ENCODE measurements at places on chromosomes 5 and 9. TPM values are rescaled to one million over a fixed set of nuclear protein-coding genes. Genes with fewer than 3 reads are reported as not detected.
A peak's percentile ranks its signal among the peaks of the same experiment; 100 is the strongest.

- no peaks in the 10 kb centered on the region for H3K27me3 ChIP-seq
- no peak overlapping the region for H3K4me3 ChIP-seq
- no peaks in the 10 kb centered on the region for H3K36me3 ChIP-seq
- H3K4me1 ChIP-seq = peaks cover 27% of the 10 kb centered on the region
- H3K27ac ChIP-seq = peak overlapping the region; percentile 76
- no peak for DNase-seq
These were observed 544 bp downstream of the ADAMTS6 start for GRCh38 chr5:65481171-65481581.

- H3K27me3 ChIP-seq = no peaks in the 10 kb centered on the region
- H3K4me3 ChIP-seq = no peak overlapping the region
- DNase-seq = no peak
- peaks cover 9% of the 10 kb centered on the region for H3K36me3 ChIP-seq
- peaks cover 42% of the 10 kb centered on the region for H3K4me1 ChIP-seq
These were observed 10.9 kb downstream of the SEC24A start for GRCh38 chr5:134659456-134659855.

BTNL9 gene
- total RNA-seq = 41.5 TPM

- H3K27me3 ChIP-seq = no peaks in the 10 kb centered on the region
- no peaks in the 10 kb centered on the region for H3K36me3 ChIP-seq
- no peak overlapping the region for H3K27ac ChIP-seq
- H3K4me3 ChIP-seq = no peak overlapping the region
- no peaks in the 10 kb centered on the region for H3K4me1 ChIP-seq
- no peak for DNase-seq
These were observed 39.8 kb upstream of the ALDH1B1 start for GRCh38 chr9:38352530-38353328.

NTRK2 gene
- total RNA-seq = 37.9 TPM

SCGB3A1 gene
- not detected for total RNA-seq

KIF4B gene
- total RNA-seq = not detected

DNA sequence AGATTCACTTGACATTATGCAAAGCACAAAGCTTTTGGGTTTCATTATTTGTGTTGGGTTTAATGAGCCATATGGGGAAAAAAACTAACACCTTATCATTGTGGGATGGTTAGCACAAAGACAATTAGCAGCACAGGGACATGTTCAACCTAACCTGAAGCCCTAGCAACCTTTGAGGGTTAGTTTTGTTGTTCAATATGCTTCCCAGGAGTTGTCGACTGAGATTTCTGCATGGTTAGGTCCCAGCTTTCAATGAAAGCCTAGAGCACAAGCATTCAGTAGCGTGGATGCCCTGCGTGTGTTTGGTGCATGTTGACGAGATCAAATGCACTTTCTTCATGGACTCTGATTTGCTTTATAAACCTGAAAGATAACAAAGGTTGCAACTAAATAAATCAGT is 565.2 kb upstream of the TLE4 start:
- no peaks in the 10 kb centered on the region for H3K36me3 ChIP-seq
- H3K4me1 ChIP-seq = no peaks in the 10 kb centered on the region
- no peak for DNase-seq
- no peaks in the 10 kb centered on the region for H3K27me3 ChIP-seq
- H3K4me3 ChIP-seq = no peak overlapping the region

- peak; percentile 76 for DNase-seq
- H3K27me3 ChIP-seq = no peaks in the 10 kb centered on the region
- H3K27ac ChIP-seq = no peak overlapping the region
- no peaks in the 10 kb centered on the region for H3K36me3 ChIP-seq
- H3K4me3 ChIP-seq = no peak overlapping the region
These were observed 63.9 kb downstream of the PCDH1 start for GRCh38 chr5:141814064-141814964.

CMYA5 gene
- 3.3 TPM for total RNA-seq

GRCh38 chr5:131513780-131514179 is 121.2 kb downstream of the RAPGEF6 start:
- H3K4me3 ChIP-seq = no peak overlapping the region
- DNase-seq = no peak
- H3K36me3 ChIP-seq = no peaks in the 10 kb centered on the region
- no peaks in the 10 kb centered on the region for H3K4me1 ChIP-seq
- H3K27ac ChIP-seq = no peak overlapping the region
- no peaks in the 10 kb centered on the region for H3K27me3 ChIP-seq

DNA sequence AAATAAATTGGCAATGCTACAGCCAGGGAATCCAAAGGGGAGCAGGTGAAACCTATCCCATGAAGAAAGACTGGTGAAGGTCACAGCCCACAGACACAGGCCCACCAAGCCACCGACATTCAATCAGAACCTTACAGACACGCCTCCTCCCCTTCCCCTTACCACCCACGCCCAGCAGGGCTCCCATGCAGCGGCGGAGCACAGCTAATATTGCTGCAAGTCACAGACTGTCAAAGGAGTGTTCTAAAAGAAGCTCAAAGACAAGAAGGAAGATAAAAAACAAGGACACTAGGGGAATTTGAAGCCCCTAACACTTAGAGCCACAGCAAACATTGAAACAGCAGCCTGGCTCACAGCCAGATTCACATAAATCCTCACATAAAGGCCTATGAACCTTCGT is 91.2 kb downstream of the MED10 start:
- no peak overlapping the region for H3K4me3 ChIP-seq
- H3K27ac ChIP-seq = no peak overlapping the region
- no peaks in the 10 kb centered on the region for H3K27me3 ChIP-seq

- no peaks in the 10 kb centered on the region for H3K36me3 ChIP-seq
- H3K4me3 ChIP-seq = no peak overlapping the region
- no peak overlapping the region for H3K27ac ChIP-seq
- H3K4me1 ChIP-seq = peaks cover 13% of the 10 kb centered on the region
- H3K27me3 ChIP-seq = no peaks in the 10 kb centered on the region
These were observed 97.7 kb downstream of the GHR start for GRCh38 chr5:42520957-42521356.

HRH2 gene
- not detected for total RNA-seq

GRM6 gene
- total RNA-seq = not detected

TEK gene
- total RNA-seq = 4.6 TPM

GRXCR2 gene
- total RNA-seq = not detected

FAT2 gene
- not detected for total RNA-seq

- H3K4me3 ChIP-seq = no peak overlapping the region
- no peak for DNase-seq
- H3K4me1 ChIP-seq = peaks cover 58% of the 10 kb centered on the region
These were observed 3.6 kb downstream of the GOLPH3 start for GRCh38 chr5:32170303-32171151.

GRCh38 chr9:79807971-79808370 is 236.2 kb downstream of the TLE4 start:
- H3K27ac ChIP-seq = no peak overlapping the region
- H3K4me3 ChIP-seq = no peak overlapping the region
- no peak for DNase-seq
- H3K36me3 ChIP-seq = no peaks in the 10 kb centered on the region

Measured in body of pancreas (tissue), 4 donors.